ENCODE measurements at places on chromosomes 5 and 9.

GRCh38 chr9:26159575-26160392 is 481.5 kb upstream of the TUSC1 start:
- DNase-seq = no peak

DNA sequence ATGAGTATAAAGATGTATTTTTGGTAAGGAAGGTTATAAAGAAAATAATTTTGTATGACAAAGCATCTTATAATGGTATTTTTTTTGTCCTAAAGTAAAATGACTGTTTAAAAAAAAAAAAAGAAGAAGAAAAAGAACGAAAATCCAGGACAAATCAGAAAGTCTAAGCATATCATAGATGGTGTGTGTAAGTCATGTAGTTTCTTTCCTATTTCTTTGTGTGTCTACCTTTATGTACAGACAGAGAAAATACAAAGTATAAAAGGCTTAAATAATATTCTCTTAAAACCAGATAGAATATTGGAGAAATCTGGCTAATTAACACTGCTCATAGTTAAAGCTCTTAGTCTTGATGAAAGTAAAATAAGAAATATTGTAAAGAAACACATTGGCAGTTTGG is 7.7 kb downstream of the RIGI start:
- DNase-seq = no peak

GRCh38 chr9:97570899-97571298 is 62.3 kb downstream of the TSTD2 start:
- no peak for DNase-seq

DNA sequence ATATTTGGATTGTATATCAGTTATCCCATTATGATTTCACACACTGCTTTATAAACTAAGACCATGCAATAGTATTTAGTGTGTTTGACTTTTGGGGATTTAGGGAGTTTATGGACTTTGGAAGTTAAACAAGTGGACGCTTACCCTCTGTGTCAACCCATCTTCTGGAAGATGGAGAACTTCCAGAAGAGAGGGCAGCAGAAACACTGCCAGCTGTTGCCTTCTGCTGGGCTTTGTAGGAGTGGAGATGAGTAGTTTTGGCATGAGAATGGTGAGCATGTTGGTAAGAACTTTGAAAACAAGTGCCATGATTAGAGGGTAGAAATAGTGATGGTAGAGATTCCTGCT is 2.2 kb downstream of the DNAJC25 start:
- DNase-seq = no peak

GRCh38 chr5:36073595-36074216 is 7.0 kb upstream of the UGT3A2 start:
- DNase-seq = no peak

- no peak for DNase-seq
Measured at GRCh38 chr9:77952635-77953328, 78.8 kb downstream of the GNAQ start.

- DNase-seq = no peak
Measured at GRCh38 chr9:124873664-124874063, 11.7 kb downstream of the ARPC5L start.

DNA sequence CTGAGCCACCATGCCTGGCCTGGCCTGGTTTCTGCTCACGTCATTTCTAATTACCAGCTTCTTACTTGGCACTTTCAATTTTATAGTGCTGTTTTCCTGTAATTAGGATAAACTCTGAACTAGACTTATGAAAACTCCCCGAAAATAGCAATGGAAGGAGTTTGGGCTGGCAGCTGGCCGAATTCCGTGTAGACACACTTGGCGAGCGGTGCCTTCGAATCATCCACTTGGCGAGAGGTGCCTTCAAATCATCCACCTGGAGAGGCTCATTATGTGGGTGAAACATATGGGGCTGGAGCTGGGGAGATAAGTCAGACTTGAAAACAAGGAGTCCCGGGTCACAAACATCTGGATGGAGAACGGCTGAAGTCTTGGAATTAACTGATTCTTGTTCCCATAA is 203.7 kb downstream of the ROR2 start:
- no peak for DNase-seq

GRCh38 chr9:5510989-5511388 is 658 bp downstream of the PDCD1LG2 start:
- DNase-seq = no peak

DNA sequence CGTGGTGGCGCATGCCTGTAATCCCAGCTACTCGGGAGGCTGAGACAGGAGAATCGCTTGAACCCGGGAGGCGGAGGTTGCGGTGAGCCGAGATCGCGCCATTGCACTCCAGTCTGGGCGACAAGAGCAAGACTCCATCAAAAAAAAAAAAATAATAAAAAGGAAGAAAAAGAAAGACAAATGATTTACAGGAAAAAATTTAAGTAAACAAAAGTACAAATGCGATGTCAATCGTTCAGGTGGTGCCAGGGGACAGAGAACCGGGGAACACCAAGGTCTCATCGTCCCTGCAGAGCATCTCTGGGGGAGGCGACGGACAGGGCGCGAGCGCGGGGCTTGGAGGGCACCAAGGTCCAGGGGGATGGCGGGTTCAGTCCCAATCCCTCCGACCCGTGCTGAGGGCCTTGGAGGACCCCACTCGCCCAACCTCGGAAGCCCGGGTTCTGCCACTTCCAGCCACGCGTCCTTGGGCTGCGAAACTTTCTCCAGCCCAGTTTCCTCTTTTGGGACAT is 607 bp upstream of the HNRNPAB start:
- no peak for DNase-seq

- DNase-seq = no peak
Measured at GRCh38 chr5:43548358-43548757, 8.5 kb downstream of the PAIP1 start.

DNA sequence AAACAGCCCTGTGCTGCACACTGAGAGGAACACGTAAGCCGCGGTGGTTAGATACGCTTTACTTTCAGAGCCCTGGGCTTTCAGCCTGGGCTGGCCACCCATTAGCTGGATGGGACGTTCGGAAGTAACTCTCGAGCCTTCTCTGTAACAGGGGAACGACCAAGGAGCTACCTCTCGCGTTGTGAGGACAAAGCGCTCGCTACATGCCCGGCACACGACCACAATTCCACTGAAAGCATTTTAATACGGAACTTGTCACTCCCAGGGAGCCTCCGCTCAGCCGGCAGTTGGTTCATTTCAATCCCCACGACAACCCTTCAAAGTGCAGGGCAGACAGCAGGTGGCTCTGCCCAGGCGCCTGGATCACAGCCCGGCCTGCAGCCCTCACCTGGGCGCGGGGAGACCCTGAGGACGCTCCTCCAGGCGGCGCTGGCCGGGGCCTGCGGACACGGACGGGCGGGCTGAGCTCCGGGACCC is 368 bp downstream of the SURF1 start:
- DNase-seq = no peak

- no peak for DNase-seq
Measured at GRCh38 chr5:78799266-78800017, 150.9 kb upstream of the LHFPL2 start.

- DNase-seq = no peak
Measured at GRCh38 chr5:135571066-135571609, 7.7 kb downstream of the CXCL14 start.

DNA sequence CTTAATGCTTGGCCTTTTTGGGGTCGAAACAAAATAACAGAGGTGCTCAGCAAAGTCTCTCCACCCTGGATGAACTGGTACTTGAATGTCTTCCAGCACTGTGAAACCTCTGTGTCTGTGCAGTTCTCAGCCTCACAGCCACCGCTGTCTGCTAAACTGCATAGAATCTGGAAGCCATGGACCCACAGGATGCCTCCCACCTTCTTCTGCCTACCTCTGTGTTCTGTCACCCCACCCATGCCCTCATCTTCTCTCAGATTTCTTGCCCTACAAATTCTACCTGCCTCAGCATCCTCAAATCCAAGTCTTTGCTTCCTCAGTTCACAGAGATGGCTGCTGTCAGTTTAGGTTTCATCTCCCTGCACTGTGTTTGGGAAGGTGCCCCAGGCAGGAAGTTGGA is 35.6 kb downstream of the EXOSC2 start:
- DNase-seq = no peak

DNA sequence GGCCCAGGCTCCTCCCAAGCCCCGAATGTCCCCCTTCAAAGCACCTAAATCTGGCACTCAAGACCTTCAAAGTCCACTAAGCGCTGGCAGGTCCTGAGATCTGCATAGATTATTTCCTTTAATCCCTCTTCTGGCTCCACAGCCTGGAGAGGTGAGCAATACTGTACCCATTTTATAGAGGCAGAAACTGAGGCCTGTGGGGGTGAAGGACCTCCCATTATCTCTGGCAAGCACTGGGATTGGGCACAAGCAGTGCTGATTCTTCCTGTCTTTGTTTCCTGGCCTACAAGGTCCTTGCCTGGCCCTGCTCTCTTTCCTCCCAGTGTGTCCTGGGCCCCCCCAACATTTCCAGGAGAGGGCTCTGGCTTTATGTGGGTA is 252.3 kb downstream of the PBX3 start:
- DNase-seq = no peak

DNA sequence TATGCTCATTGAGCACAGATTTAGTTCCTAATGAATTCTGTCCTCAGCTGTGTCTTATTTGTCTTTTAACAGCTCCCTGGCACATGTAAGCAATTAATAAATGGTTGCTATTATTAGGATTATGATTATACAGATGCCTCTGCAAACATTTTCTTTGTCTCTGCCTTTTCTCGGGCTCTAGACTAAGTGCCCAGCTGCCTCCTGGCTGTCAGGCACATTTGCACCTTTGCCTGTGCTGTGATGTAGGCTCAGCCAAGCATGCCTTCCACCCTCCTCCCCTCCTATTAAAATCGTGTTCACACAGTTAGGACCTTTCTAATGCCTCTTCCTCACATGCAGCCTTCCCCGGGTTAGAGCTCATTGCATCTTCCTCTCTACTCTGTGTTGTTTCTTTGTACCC is 25.7 kb downstream of the NPR3 start:
- DNase-seq = no peak

GRCh38 chr9:77011973-77012821 is 7.3 kb upstream of the FOXB2 start:
- DNase-seq = no peak

All from activated CD8-positive, alpha-beta memory T cell treated with anti-CD3 and anti-CD28 coated beads for 48 hours (primary cell).